A549 treated with ZK216348 at 1 μM for 4 hours (cell line): ENCODE measurements at places on chromosomes 7 and 10. TPM values are rescaled to one million over a fixed set of nuclear protein-coding genes. Genes with fewer than 3 reads are reported as not detected.

Gene ADRA2A
- 0.05 TPM in 1 of 5 replicates, not detected in the others for total RNA-seq

Gene FAM180A
- not detected in 5 replicates for total RNA-seq

Gene ANKRD61
- 0.22 to 0.92 TPM (median 0.70 TPM) in 5 replicates for total RNA-seq

Gene GIMAP6
- not detected in 5 replicates for total RNA-seq

Gene TRIM50
- total RNA-seq: not detected in 5 replicates

Gene NOS3
- 0.07 to 1.0 TPM (median 0.46 TPM) in 5 replicates for total RNA-seq

Gene AP1S1
- total RNA-seq: 133 to 146 TPM (median 140 TPM) in 5 replicates

Gene MMP21
- total RNA-seq: not detected in 5 replicates

Gene LRRTM3
- total RNA-seq: not detected in 5 replicates

Gene SAMD9L
- 0.37 to 1.1 TPM (median 0.64 TPM) in 5 replicates for total RNA-seq
